ENCODE measurements at places on chromosomes 4 and X.

DNA sequence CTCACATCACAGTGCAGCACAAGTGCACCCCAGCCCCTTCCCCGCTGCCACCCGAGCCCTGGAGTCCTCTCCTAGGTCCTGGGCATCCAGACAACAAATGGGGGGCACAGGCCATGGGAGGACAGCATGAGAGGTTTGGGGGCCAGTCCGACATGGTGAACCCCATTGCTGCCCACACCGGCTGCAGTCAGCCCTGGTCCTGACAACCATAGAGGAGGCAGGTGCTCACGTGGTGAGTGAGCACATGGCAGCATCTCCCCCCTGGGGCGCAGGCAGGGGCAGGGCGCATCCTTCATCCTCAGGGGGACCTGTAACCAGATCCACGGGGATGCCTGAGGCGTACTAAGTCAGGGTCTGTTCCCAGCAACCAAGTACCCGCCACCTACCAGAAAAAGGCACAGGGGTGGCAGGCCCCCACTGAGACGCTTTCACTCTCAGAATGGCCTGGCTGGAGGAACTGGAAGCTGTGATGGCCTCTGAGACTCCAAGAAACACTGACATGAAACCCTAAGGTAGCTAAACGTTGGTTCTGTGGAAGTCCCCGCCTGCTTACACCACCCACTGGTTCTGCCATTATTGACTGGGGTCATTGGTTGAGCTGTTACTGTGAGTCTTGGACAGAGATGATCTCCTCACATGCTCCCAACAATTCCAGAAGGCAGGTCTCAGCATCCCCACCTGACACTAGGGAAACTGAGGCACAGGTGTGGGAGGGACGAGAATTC is 6.5 kb downstream of the ZFYVE28 start:
- DNase-seq = no peak

DNA sequence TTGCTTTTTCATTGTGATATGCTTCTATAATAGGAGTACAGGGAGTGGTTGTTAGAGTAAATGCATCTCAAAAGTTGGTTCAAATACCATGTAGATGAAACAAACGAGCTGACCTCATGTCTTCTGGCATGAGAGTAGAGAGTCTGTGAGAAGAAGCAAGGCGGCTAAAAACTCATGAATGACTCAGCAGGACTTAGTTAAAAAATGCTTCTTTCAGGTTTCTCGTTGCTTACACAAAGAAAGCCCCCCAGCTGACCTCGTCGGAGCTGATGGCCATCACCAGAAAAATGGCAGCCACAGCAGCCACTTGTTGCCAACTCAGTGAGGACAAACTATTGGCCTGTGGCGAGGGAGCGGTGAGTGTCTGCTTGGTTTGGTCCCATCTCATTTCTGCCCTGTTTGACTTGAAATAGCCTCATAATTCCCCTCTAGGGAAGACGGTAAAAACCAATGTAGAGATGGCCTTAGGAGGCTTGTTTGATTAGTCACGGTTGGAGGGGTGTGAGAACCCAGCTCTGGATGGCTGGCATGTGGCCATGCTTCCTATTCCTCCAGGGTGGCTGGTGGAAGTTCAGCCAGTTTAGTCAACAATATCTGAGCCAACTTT is 14.5 kb downstream of the AFP start:
- no peak for DNase-seq

DNA sequence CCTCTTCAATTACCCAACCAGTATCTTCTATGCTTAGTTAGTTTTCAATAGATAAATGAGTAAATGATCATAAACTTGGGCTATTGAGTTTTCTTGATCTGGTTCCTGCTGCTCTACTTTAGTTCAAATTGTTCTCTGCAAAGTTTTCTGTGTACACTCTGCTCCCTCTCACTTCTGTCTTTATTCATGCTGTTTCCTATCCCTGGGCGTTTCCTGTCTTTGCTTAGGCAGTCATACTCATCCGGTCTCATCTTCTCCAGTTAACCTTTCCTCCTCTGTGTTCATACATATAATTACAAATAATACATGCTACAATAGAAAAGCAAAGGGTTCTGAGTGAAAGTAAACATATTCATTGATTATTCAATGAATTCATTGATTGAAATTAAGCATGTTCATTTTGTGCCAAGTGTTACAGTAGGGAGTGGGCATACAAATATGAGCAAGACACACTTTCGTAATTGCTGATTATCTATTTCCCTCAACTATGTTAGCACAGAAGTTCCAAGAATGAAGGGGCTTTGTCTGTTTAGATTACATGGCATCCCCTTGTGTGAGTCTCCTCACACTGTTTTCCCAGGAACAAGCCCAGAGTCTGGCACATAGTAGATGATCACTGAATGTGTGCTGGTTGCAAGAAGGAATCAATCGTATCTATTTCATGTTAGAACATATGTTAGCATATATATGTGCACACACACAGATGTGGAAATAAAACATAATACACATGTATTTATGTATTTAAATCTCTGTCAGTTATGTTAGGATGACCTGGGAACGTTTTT is 1.1 kb downstream of the RAB39B start:
- DNase-seq = no peak

- DNase-seq = no peak
Observed at GRCh38 chr4:159422626-159423025, 319.7 kb downstream of the RAPGEF2 start.

DNA sequence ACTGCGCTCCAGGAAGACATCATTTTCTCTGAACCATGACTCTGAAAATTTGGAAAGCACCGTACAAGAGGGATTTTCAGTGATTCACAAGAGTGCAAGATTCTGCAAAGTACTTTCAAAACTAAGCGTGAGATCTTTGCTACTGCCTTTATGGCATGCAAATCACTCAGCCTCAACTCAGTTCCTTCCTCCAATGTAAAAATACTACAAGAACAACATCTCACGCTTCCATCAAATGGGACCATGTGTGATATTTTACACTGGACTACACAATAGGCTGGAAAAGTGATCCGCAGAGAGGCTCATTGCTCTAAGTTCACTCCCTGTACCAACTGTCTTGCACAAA is 674 bp upstream of the IL15 start:
- DNase-seq = no peak

DNA sequence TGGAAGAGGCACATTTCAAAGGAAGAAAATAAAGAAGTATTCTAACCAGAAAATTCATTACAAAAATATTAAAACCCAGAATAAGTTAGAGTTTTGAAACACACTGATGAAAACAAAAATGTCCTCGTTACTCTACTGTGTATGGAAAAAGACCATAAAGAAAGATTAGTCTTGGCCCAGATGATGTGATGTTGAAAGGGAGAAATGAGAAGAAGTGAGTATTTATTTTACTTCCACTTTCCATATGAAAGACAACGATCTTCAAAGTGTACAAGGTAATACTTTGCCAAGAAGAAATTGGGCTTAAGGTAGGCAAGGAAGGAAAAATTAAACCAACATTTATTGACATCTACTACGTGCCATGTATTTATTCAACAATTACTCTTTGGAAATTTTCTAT is 48.6 kb upstream of the EMCN start:
- DNase-seq = no peak

DNA sequence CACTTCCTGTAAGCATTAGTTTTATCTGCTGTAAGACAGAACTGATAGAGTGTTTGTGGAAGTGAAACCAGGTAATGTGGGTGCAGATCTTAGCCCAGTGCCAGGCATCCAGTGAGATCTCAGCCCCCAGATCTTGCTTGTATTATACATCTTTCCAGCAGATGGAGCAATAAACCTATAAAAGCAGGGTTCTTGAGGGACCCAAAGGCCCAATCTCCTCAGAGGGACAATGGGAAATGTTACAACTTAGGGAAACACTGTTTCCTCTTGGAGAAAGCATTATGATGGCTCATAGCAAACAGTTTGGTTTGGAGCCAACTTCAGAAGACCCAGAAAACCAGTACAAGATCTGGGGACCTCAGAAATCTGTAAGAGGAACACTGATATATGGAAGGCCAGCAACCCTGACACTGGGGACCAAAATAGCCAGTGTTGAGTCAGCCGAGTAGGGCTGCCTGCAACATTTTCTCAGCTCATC is 206.3 kb downstream of the SLC7A11 start:
- no peak for DNase-seq

- DNase-seq = no peak
Observed at GRCh38 chr4:174225349-174226049, 58.0 kb downstream of the FBXO8 start.

DNA sequence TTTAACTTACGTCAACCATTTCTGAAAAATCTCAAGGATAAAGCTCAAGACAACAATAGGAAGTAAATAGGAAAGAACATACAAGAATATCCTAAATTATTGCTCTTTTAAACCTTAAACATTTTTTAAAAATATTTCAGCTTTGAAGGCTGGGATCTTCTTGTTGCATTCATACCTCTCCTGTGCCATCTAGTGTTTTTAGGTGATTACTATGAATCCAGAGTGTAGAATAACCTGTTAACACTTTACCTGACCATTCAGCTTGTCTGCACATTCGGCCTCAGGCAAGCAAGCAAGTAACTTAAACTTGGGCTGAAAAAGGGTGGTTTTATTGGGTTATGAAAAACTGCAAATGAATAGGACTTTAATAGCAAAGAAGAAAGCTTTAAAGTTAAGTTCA is 507.8 kb upstream of the INTU start:
- no peak for DNase-seq

- DNase-seq = no peak
Observed at GRCh38 chr4:109658871-109659410, 44.3 kb downstream of the CASP6 start.

DNA sequence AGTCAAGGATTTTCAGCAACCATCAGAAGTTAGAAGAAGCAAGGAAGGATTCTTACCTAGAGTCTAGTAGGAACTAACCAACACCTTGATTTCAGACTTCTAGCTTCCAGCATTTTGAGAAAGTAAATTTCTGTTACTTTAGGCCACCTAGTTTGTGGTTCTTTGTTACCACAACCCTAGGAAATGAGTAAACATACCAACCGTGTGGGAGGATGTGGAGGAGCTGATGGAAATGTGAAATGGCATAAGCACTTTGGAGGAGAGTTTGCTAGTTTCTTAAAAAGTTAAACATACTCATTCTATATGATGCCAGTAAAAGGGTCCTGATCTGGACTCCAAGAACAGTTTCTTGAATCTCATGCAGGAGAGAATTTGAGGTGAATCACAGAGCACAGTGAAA is 679.4 kb downstream of the PDHA2 start:
- DNase-seq = no peak

DNA sequence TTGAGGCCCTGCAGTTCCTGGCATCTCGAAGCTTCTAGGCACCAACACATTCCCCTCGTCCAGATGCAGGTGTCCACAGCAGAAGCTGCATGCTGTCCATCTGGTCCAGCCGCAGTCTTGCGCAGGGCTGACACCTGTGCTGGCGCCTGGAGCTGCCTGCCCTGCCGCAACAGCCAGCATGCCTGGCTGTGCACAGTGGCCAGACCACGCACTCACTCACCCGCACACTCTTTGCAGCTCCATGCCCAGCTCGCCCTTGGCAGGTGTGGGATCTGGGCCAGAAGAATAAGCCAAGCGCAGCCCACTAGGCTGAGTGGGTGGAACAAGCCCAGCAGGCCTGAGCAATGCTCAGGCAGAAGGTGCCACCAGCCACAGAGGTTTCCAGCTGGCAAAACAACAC is 125.6 kb downstream of the PARM1 start:
- DNase-seq = no peak

DNA sequence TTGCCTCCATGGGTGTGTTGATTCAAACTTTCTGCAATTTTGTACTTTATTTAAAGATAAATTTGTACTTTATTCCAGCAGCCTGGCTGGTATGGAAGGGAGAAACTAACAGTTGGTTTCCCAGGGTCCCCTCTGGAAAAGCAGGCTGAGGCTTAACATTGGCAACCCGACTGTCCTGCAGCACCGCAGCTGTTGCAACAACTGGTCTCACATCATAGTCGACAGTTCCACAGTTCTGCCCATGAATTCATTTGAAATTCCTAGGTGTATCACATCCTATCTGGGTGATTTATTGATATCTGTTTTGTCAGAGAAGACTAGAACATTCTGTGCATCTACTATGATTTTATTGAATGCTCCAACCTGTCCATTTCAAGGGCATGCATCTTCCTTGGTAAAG is 98.8 kb upstream of the GATB start:
- no peak for DNase-seq

- DNase-seq = no peak
Observed at GRCh38 chr4:106704253-106704870, 331.8 kb downstream of the DKK2 start.

DNA sequence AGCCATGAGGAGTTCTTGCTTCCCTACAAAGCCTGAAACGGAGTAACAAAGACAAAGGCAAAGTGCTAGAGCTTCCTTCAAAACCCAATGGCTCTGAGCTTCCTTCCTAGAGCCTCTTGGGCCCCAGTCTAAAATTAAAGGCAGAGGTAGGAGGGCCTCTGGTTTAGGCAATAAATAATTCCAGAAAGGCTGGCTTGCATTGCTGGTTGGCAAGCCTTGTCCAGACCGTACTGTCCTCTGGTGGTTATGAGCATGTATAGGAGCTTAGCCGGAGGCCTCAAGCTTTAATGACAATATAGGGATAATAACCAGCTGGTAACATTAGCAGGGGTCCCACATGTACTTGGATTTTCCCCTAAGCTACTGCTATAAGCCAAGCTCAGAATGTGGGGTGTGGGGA is 237.3 kb downstream of the AR start:
- DNase-seq = no peak

DNA sequence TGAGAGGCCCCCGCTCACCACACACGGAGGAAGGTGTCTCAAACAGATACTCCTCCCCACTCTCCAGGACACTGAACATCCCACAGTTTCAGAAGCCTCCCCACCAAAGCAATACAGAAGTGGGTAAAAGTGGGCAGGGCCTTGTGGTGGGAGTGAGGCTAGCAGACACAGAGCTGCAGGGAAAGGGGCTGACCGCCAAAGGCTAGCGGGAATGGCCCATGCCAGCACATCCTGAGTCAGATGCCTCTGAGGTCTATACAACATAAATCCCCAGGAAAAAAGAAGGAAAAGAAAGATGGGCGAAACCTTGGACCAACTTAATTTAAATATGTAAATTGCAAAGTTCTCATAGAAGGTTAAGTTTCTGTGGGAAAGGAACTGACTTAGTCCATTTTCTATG is 21.9 kb upstream of the ARHGAP10 start:
- DNase-seq = no peak

DNA sequence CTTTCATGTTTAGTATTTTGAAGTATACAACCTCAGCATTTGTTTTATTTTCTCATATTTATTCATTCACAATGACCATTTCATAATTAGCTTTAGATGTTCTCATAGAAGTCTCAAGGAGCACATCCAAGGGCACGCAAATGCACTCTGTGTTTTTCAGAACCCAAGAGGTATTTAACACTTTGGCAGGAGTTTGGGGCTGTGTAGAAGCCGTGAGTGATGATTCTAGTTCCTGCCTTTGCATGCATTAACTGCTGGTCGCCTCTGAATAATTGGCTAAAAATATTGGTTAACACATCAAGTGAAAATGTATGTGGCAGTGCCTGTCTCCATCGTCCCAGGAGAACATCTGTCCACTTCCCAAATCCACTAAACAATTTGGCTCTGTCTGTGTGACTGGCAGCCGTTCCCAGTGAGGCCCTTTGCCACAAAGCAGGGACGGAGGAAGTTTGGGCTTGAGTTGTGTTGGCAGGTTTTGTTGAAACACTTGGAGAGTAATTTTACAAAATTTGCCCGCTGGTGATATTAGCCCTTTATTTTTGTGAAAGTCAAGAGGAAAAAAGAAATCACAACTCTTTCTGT is 730.7 kb upstream of the SLIT2 start:
- DNase-seq = no peak
